Thoracic aorta endothelial cell (primary cell): ENCODE measurements at places on chromosomes 1 and 21. TPM values are rescaled to one million over a fixed set of nuclear protein-coding genes. Genes with fewer than 3 reads are reported as not detected.

BLACAT1 gene
- under 0.01 TPM in 1 of 2 replicates, not detected in the other for total RNA-seq

LDLRAD1 gene
- not detected in 2 replicates for total RNA-seq

TMEM269 gene
- total RNA-seq: 0.13 TPM in 1 of 2 replicates, not detected in the other

CRYAA gene
- not detected in 2 replicates for total RNA-seq

RPS27 gene
- total RNA-seq: 924 and 1,104 TPM in 2 replicates
